Stimulated activated CD4-positive, alpha-beta T cell treated with anti-CD3 and anti-CD28 coated beads, Interleukin-4, amount 100 ng/mL, for 1 hour (primary cell): ENCODE measurements at places on chromosomes 4 and X.

- DNase-seq, result peak; percentile 74
These were observed 12.7 kb downstream of the TKTL1 start for GRCh38 chrX:154308108-154308946.

DNA sequence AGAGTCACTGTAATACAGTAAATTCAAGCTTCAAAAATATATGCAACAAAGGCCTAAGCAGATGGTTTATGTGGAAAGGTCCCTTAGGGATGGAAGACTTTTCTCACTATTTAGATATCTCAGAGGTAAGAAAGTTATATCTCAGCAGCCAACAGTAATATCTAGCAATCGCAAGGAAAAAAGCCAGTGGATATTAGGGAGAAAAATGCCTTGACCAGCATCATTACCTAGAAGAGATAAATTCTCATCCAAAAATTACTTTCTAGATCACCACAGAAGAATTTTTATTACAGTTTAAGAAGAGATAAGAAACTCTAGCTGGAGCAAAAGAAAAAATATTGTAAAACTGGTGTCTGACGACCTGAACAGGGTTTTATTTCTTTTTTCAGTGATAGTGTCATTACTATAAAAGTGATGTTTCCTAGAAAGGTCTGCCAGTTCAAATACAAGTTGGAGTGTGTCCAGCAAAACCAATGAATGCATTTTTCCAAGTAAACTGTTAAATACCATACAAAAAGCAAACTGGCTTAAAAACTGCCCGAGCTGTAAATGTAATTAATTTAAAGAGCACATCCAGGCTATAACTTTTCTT is 100.0 kb downstream of the ATP11C start:
- no peak for DNase-seq

DNA sequence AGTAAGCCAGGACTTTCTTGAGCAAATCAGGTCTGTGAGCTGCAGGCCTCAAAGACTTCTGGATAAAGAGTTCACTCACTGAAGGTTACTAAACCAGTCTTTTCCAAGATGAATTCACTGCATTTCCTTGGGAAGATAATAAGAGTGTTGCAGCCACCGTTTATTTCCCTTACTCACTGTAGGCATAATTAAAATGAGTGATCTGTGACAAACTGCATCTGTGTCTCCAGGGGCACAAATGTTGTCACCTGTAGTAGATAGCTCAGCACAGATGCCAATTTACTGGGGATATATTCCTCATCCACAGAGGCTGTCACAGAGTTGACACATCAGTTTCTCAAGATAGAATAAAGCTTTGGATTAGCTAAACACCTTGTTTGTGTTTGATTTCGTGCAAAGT is 580.2 kb downstream of the SPRY1 start:
- no peak for DNase-seq

- DNase-seq, result no peak
These were observed 217.5 kb downstream of the BANK1 start for GRCh38 chr4:102007959-102008425.

- DNase-seq, result no peak
These were observed 232.4 kb downstream of the PPP3CA start for GRCh38 chr4:101114936-101115372.

GRCh38 chrX:64842492-64842891 is 133.8 kb downstream of the ZC4H2 start:
- no peak for DNase-seq

DNA sequence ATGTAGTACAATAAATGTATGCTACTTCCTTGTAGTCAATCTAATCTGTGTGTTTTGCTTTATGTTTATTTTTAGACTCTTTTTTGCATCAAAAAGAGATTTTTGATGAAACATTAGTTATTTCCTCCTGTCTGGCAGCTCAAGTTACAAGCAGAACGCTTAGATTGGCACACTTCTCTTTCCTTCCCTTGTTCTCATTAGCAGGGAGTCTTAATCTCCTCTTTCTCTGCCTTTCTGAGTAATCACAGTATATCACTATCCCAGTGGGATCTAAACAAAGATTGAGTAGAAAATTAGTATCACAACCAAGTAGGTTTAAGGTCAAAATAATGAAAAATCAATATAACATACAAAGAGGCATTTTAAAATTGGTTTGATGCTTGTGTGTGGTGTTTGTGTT is 1192.6 kb downstream of the C4orf33 start:
- no peak for DNase-seq

GRCh38 chrX:31845003-31845402 is 773.2 kb upstream of the FTHL17 start:
- DNase-seq, result no peak

DNA sequence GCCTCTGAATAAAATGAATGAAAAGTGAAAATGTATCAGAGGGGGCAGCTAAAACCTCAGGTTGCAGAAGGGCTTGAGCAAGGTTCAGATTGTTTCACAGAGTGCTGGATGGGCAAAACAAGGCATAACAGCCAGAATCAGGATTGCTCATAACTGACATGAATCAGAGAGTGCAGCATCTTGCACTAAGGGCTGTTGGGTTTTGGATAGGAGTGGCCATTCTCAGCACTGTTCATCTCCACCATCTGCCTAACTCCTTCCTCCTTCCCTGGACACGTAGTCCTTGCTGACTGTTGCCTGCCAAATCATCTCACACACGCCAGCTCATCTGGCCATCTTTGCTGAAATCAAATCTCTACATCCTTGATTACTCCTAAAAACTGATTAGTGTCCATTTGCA is 75.3 kb upstream of the C1QTNF7 start:
- no peak for DNase-seq

GRCh38 chrX:149949743-149950436 is 11.6 kb upstream of the EOLA2 start:
- DNase-seq, result no peak
